CD4-positive, alpha-beta T cell treated with Interleukin-15 for 4 hours (primary cell): ENCODE measurements at places on chromosomes 3 and 15.

DNA sequence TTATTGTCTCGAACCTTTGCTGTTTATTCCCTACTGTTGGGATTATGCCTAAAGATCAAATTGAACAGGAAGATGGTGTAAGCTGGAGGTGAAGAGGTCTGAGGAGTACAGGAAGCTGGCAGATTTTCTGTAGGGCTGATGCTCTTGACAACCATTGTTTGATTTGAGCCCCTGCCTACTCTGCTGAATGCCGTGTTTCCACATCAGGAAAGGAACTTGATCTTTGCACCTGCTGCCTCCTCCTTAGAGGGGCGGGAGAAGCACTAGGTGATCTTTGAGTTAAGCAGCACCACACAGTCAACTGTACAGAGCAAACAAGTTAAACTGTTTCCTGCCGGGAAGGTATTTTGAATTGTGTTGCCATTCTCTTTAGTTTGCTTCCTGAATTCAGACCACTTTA is 364.6 kb upstream of the EPHA6 start:
- DNase-seq: no peak

DNA sequence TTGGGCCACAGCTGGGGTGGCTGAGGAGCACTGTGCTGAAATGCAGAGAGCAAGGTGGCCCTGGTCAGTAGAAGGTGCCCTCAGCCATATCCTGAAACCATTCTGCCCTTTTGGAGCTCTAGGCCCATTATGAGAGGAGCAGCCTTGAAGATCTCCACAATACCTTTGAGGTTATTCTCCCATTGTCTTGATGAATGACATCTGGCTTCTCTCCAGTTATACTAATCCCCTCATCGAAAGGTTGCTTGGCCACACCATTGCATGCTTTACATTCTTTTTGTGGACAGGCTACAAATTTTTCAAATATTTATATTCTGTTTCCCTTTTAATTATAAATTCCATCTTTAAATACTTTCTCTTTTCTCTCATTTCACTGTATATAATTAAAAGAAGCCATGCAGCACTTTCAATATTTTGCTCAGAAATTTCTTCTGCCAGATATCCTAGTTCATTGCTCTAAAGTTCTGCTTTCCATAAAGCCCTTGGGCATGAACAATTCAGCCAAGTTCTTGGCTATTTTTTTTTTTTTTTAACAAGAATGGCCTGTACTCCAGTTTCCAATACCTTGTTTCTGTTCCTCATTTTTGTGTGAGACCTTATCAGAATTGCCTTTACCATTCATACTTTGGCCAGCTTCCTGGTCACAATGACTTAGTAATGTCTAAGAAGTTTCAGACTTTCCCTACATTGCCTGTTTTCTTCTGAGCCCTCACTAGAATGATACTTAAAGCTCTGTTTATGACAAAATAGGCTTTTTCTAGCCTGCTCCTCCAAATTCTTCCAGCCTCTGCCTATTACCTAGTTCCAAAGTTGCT is 138.9 kb upstream of the SGO1 start:
- no peak for DNase-seq

DNA sequence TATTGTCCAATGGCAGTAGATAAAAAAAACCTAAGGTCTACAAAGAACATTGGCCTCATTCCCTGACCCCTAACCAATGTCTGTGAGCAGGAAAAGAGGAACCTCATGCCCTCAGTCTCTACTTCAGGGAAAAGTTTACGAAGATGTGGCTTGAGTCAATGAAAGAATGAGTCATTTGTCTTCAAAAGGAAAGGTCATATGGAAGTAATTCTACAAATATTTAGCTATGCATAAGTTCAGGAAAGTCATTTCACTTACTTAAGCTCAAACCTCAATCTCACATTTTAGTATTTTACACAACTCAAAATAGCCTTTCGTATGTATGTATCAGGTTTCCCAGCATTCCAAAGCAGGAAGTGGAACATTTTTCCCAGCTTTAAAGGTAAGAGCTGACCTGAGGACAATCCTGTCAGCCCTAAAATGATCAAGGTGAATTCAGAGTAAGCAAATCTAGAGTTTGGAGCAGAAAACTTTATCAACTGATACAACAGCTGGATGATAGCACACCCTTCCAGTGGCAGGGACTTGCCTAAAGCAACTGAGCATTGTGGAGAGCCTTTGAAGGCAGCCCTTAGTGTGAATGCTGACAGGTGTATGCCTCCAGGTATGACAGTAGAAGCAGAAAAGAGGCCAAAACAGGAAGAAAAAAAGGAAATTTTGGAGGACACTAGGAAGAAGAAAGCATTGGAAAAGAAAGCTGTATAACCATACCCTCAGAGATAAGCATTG is 53.9 kb upstream of the ACKR4 start:
- no peak for DNase-seq

GRCh38 chr3:24261521-24261920 is 233.1 kb downstream of the THRB start:
- DNase-seq: no peak

GRCh38 chr15:92614301-92614700 is 41.3 kb downstream of the FAM174B start:
- DNase-seq: no peak

- DNase-seq: no peak
These were observed 97.3 kb downstream of the SLCO3A1 start for GRCh38 chr15:91950631-91951329.

GRCh38 chr3:159989973-159990846 is 1.6 kb downstream of the IL12A start:
- no peak for DNase-seq

- DNase-seq: peak; percentile 1
These were observed 78.2 kb downstream of the FAIM start for GRCh38 chr3:138686771-138687221.

GRCh38 chr15:61499376-61499775 is 270.3 kb upstream of the RORA start:
- no peak for DNase-seq

GRCh38 chr15:40067921-40068624 is 29.1 kb upstream of the SRP14 start:
- DNase-seq: no peak

- no peak for DNase-seq
These were observed 65.7 kb downstream of the CD47 start for GRCh38 chr3:108025177-108025576.

DNA sequence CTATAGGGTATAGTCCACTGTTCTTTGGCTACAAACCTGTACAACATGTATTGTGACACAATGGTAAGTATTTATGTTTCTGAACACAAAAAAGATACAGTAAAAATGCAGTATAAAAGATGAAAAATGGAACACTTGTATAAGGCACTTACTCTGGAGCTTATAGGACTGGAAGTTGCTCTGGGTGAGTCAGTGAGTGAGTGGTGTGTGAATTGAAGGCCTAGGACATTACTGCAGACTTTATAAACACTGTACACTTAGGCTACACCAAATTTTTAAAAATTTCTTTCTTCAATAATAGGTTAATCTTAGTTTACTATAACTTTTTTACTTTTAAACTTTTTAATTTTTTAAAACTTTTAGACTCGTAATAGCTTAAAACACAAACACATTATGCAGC is 10.5 kb upstream of the PDZRN3 start:
- DNase-seq: no peak

DNA sequence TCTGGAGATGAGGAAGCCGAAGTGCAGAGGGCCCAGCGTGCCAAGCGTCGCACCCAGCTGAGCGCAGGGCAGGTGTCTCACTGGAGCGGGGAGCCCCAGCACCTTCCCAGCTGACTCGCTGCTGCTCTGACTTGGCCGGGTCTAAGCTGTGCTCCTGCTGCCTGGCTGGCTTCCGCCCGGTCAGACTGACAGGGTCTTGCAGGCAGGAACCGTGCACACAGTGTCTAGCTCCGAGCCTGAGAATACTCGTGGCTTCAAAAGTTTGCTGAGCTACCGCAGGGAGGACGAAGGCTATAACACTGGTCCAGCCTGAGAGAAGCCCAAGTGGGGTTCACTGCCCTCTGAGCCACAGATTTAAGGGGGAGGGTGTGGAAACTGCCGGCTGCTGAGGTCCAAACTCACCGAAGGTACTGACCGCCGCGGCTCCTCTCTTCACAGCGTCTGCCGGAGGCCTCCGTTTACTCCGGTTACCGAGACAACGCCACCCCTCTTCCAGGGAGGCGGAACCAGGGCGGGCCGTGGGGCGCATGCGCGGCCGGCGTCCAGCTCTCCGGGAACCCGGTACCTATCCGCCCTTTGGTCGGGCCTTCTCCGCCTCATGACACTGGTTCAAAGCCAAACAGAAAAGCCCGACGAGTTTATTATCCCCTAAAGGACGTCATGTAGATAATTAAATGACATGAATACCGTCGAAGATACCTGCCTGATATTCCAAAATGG is at the start of gene CFAP44:
Gene CFAP44 (minus strand): TSS at position 443 of the 720 bp plus-strand sequence. CDS start 7,829 bp downstream, outside the sequence.
- peak; percentile 55 for DNase-seq

GRCh38 chr3:30970183-30970582 is 75.7 kb upstream of the GADL1 start:
- DNase-seq: no peak

DNA sequence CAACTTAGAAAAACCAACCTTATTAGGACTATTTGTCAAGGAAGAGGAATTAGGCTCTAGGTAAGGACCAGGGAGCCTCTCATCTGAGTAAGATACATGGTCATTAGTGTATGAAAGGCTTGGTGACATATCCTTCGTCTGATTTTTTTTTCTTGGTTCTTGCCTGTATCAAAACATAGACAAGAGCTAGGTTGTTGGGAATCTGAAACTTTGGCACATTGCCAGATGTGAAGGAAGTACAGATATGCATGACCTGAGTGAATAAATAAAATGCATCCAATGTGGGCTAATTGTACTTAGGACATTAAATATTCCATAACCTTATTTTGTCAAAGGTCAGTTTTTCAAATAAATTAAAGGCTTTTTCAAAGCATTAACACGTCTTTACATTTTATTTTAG is 151.8 kb downstream of the SYNPR start:
- DNase-seq: no peak

- DNase-seq: no peak
These were observed 155.1 kb upstream of the TNIK start for GRCh38 chr3:171615281-171615680.

DNA sequence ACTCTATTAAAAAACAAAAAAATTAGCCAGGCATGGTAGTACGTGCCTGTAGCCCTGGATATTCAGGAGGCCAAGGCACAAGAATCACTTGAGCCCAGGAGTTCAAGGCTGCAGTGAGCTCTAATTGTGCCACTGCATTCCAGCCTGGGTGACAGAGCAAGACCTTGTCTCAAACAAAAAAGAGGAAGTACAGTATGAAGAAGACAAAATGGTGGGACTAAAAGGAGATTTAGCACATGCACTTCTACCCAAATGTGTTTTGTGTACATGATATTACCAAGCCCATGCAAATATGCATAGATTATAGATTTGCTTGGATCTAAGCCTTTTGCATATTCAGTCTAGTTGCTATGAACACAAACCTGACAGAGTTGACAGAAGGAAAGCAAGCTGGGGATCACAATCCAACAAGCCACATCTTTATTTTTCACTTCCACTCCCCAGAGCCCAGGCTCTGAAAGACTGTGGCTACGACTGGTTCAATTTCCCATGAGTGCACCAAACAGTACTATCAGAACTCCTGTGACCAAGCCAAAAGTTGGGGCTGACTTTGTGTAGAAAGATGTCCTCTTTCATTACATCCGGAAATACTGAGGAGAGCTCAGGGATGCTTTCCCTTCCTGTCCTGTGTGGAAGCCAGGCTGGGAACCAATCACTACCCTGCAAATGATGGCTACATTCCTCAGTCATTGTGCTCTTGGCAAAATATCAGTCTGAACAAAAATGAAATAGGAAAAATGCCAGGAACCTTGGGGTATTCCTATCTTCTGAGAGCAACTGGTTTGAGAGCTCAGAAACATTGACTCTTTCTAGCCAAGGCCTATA is 49.4 kb downstream of the TGM4 start:
- DNase-seq: no peak

GRCh38 chr3:4994823-4995499 is 15.7 kb downstream of the BHLHE40 start:
- no peak for DNase-seq

- DNase-seq: no peak
These were observed 326.9 kb upstream of the DNAJC19 start for GRCh38 chr3:181316482-181316881.

- no peak for DNase-seq
These were observed 209.7 kb downstream of the NR1D2 start for GRCh38 chr3:24154781-24155180.

DNA sequence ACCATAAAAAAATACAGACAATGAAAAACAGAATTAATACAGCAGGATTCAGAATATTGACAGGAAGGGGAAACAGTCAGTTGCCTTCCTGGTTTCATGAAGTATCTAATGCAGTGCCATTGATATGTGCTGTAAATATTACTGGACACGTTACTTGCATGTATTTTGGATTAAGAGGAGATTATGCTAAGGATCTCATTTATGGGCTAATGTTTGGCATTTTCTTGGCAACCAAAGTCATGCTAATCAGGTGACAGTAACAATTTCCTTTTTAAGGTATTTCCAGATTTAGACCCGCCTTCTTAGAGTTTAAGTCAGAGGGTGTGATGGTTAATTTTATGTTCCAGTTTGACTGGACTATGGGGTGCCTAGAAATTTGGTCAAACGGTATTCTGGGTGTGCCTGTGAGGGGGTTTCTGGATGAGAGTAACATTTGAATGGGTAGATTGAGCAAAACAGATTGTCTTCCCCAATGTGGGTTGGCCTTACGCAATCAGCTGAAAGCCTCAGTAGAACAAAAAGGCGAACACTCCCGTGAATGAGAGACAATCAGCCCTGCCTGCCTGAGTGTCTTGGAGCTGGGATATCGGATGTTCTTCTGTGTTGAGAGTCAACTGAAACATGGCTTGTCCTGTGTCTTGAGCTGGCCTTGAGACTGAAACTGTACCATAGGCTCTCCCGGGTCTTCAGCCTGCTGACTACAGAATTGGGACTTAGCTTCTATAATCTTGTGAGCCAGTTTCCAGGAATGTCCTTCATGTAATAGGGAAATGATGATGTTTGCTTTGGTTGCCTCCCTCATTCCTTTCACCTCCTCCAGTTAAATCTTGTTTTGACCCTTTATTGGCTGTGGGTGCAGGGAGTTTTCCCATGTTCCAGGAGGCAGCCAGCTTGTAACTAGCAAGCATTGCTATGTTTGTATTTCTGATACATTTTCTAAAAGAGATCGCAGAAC is 10.5 kb downstream of the SQOR start:
- no peak for DNase-seq

- no peak for DNase-seq
These were observed 43.5 kb downstream of the FMN1 start for GRCh38 chr15:33150971-33151370.

GRCh38 chr15:88725305-88726210 is 77.7 kb upstream of the ACAN start:
- DNase-seq: no peak

- DNase-seq: no peak
These were observed 14.0 kb downstream of the ZNF619 start for GRCh38 chr3:40490916-40491315.

DNA sequence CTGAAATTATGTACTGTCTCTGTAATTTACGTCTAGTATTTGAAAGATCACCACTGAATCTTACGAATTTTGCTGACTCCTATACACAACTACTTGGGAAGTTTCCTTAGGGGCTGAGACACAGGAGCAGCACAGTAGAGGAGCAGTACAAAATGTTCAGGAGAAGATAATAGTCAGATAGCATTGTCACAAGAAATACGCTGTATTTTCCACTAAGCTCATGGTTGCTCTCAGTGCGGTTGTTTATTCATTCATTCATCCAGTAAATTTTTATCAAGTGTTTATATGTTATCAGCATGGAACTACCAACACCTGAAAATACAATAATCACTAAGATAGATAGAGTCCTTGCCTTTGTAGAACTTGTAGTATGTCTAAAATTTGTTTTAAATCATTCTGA is 34.5 kb downstream of the ALCAM start:
- DNase-seq: no peak
